Stimulated activated CD8-positive, alpha-beta memory T cell treated with anti-CD3 and anti-CD28 coated beads, Interleukin-15, amount 100 ng/mL, for 48 hours (primary cell): ENCODE measurements at places on chromosomes 7 and 10.

DNA sequence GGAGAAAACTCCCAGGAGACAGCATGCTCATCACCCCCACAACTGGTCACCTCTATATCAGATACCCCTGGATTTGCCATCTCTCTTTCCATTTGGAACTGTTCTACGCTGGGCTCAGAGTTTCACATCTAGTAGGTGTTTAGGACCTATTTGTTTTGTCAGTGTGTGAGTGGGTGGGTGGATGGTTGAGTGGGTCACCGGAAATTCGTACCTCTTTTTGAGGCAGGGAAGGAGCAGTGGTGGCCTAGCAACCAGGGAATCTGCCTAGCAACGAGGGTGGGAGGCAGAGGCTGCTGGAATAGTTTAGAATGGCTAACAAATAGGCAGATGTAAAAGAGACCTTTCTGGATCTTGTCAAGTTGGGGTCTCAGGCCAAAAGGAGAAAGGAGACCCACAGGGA, 23.2 kb upstream of the SLF2 start:
- DNase-seq = no peak

- DNase-seq = no peak
These were observed 107.2 kb downstream of the SPDYE5 start for GRCh38 chr7:75599244-75599781.

GRCh38 chr10:77771450-77771849, 133.8 kb upstream of the KCNMA1 start:
- DNase-seq = no peak

DNA sequence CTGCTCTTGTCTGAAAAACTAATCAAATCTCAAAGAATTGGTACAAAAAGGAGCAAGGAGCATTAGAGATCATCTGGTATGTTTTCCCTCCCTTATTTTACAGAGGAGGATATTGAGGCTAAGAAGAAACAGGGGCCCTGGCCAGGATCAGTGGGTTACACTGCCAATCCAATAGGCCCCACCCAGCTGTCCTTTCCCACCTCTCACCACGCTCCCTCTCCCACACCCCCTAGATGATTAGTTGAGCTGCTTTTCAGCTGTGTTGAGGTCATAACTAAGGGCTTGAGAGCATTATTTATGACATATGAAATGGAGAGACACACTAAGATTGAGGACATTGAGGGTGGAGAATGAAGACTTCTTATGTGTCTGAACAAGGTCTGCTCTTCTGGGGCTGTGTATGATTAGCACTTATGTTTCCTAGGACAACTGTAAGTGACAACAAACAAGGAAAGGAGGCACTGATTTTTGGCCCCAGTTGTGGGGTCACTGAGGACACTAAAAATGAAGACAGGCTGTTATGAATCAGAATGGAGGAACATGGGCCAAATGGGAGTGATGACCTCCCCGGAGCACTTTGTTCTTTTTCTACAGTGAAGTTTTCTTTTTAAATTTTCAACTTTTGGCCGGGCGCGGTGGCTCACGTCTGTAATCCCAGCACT, 26.5 kb downstream of the VWA2 start:
- no peak for DNase-seq

GRCh38 chr7:144439717-144440205, 36.3 kb upstream of the NOBOX start:
- DNase-seq = no peak

DNA sequence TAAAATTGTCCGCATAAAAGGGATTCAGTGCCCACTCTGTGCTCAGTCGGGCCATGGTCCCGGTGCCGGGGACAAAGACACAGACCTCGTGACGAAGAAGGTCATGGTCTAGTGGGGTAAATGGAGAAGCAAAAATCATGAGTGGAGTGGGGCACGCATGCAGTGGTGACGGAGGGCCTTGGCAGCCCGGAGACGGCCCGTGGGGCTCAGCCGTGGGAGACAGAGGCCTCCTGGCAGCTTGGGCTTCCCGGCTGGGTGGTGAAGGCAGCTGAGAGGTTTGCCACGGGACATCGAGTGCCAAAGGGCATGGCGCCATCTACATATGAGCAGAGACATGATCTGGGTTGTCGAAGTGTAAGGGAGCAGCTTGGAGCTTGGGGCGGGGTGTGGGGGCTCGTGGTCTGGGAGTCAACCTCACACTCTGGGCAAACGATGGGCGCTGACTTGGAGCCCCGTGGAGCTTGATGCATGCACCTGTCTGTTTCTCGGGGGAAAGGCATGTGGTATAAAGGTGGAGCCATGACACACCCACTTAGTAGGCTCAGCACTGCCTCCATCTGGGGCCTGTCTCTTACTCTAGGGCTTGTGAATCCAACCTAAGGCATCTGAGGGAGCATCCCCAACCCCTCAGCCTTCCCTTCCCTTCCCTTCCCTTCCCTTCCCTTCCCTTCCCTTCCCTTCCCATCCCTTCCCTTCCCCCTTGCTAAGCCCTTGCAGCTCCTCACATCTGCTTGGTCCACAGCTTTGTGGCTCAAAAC, 151.0 kb upstream of the INSYN2A start:
- no peak for DNase-seq

GRCh38 chr10:110349831-110350230, 45.1 kb upstream of the SMNDC1 start:
- DNase-seq = no peak

GRCh38 chr7:4830176-4830575, 31.7 kb downstream of the PAPOLB start:
- peak; percentile 47 for DNase-seq

GRCh38 chr10:130748409-130749057, 563.0 kb downstream of the TCERG1L start:
- no peak for DNase-seq

DNA sequence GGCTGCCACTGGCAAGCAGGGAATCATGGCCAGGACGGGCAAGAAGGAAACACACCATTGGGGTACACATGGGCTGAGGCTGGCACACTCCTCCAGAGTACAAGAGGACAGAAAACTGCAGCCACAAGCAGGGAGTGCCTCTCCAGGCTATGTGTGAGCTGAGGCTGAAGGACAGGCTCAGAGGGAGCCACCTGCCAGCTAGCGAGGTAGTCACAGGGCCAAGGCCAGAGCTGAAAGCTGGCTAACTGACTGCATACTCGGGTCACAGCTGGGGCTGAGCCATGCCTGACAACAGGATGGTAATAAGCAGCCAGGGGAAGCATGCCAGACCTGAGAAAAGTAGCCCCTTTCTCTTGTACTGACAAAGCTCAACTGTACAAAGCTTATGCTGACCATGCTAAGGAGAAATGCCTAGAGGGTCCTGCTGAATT, 52.0 kb downstream of the KIF5B start:
- no peak for DNase-seq

DNA sequence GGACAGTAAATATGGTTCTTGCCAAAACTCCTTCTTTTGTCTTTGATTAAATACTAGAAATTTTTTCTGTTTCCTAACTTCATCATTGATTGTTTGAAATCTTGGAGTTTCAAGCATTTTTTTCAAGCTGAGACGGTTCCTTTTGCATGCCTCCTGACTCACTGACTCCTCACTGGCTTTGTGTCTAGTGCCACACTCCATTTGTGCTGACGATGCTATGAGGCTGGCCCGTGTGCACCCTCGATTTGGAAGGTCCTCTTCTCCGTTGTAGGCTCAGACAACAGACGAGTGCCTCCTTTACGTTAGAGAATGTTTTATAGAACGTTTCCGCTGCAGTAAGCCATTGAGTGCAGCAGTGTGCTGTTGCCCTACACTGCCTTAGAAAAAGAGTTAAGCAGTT, 10.8 kb upstream of the CSGALNACT2 start:
- no peak for DNase-seq

DNA sequence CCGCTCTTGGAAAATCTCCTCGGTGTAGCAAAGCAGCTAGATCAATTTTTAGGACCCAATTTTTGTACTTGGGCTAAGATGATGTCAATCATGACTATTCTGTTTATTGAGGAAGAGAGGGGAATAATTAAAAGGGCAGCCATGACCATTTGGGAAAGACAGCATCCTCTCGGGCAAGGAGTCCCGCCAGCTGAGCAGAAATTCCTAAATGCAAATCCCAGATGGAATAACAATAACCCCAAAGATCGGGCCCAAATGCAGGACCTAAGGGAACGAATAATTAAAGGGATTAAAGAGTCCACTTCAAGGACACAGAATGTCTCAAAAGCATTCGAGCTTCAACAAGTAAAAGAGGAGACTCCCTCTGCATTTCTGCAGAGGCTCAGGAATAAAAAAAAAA, 18.7 kb downstream of the COL17A1 start:
- DNase-seq = no peak

DNA sequence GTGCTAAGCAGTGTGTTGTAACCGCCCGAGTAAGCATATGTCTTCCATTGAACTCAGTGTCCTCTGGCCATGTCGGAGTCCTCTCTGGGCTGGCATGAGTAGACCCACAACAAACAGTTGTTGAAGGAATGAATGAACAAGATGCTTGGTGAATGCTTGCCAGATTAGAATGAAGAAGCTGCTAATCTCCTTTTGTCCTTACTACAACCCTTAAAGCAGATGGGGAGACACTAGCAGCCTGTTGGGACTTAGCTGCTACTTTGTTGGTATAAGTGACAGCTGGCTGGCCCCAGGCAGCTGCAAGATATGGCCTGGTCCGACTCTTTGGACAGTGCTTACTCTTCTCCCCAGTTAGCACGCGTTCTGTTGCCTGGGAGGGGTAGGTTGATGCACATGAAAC, 370.1 kb downstream of the RPS24 start:
- DNase-seq = no peak

- no peak for DNase-seq
These were observed 31.7 kb upstream of the CCNY start for GRCh38 chr10:35304649-35305048.

- DNase-seq = no peak
These were observed 40.3 kb downstream of the CPVL start for GRCh38 chr7:29105752-29106668.

DNA sequence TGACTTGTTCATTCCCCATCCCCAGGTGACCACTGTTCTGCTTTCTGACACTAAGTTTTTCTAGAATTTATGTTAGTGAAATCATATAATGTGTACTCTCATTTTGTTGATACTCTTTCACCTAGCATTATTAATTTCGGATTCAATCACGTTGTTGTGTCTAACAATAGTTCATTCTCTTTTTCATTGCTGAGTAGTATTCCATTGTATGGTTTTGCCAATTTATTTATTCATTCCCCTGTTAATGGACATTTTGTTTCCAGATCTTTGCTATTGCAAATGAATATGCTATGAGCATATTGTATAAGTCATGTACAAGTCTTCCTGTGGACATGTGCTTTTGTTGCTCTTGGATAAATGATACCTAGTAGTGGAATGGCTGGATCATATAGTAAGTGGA, 146.4 kb downstream of the FAM204A start:
- no peak for DNase-seq

- DNase-seq = no peak
These were observed 189.2 kb downstream of the EBF3 start for GRCh38 chr10:129774736-129775401.

- no peak for DNase-seq
These were observed 32.7 kb upstream of the RBAK start for GRCh38 chr7:5012985-5013384.

DNA sequence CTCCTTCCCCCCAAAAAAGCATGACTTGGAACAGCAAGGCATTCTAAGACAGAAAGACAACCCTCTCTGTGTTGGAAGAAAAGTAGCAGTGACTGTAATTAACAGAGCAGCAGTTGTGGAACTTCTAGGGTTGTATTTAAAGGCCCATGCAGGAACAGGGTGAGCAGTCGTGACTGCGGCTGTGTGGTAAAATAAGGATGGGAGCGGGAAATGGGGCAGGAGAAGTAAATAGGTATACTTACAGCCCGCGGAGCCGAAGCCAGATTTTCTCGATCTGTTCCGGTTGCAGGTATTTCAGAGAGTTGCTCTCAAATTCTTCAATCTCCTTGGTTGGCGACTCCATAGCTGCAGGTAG, 179 bp downstream of the PDE1C start:
- DNase-seq = no peak

- DNase-seq = no peak
These were observed 91.3 kb upstream of the TMEM229A start for GRCh38 chr7:124124201-124124600.

DNA sequence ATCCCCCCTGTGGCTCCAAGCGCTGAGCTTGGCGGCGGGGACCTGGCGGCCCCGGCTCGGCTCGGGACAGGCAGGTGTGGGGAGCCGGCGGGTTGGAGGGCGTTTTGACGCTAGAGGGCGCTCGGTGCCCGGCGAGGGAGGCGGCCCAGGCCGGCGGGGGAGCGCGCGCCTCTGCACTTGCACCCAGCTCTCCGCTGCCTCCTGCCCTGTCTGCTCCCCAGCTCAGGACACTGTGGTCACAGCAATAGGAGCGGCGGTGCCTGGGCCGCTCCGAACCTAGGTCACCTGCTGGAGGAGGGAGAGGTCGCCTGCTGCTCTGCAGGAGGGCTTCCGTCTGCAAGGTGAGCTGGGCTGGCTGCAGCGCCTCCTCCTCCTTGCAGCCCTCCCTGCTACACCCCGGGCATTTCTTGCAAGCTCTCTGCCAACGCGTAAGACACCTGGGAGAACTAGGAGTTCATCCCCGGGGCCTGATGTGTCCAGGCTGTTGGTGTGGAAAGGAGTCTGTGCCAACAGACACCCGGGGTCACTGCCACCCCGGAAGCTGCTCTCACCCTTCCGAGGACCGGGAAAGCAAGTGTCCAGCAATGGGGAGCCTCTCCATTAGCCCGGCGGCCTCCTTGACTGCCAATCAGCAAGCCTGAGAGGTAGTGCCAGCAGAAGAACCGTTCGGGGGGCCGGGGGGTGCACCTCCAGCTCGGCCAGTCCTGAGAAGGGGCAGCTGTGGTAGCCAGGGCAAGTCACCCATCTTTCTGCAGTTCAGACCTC, 620.4 kb downstream of the GALNT17 start:
- peak; percentile 17 for DNase-seq

- no peak for DNase-seq
These were observed 108.5 kb downstream of the HBP1 start for GRCh38 chr7:107277331-107277730.

DNA sequence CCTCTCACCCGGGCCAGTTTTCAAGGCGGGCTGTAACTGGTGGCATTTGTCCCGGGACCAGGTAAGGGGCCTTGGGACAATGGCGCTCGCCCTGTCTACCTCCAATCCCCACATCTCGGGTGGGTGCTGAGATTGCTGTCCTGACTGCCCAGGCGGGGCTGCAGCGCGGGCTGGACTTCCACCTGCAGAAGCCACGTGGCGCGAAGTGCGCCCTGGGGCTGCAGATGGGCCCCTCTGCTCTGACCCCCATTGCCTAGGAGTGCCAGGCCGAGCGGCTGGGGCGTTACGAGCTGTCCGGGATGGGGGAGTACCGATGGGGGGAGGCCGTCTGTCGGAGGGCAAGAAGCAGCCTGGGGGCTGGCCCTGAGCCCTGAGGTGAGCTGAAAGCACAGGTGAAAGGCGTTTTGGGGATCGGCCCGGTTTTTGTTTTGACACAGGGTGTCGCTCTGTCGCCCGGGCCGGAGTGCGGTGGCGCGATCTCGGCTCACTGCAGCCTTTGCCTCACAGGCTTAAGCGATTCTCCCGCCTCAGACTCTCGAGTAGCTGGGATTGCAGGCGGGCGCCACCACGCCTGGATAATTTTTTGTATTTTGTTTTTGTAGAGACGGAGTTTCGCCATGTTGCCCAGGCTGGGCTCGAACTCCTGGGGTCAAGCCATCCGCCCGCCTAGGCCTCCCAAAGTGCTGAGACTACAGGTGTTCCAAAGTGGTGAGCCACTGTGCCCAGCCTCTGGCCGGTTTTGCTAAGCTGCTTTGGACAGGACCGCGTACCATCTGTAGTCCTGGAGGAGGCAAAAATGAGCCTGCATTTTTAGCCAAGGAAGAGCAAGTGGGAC, at the start of gene SFXN2:
Gene SFXN2 (plus strand): TSS at position 16 of the 835 bp plus-strand sequence. CDS start 12,001 bp downstream, outside the sequence.
- DNase-seq = peak; percentile 28

- DNase-seq = no peak
These were observed 48.0 kb upstream of the CYP2C9 start for GRCh38 chr10:94890264-94891022.

GRCh38 chr10:21369697-21370096, 155.8 kb downstream of the SKIDA1 start:
- no peak for DNase-seq
